ENCODE measurements at places on chromosomes 6 and 20. TPM values are rescaled to one million over a fixed set of nuclear protein-coding genes. Genes with fewer than 3 reads are reported as not detected.

Gene TBP
- 11.9 TPM for total RNA-seq

DNA sequence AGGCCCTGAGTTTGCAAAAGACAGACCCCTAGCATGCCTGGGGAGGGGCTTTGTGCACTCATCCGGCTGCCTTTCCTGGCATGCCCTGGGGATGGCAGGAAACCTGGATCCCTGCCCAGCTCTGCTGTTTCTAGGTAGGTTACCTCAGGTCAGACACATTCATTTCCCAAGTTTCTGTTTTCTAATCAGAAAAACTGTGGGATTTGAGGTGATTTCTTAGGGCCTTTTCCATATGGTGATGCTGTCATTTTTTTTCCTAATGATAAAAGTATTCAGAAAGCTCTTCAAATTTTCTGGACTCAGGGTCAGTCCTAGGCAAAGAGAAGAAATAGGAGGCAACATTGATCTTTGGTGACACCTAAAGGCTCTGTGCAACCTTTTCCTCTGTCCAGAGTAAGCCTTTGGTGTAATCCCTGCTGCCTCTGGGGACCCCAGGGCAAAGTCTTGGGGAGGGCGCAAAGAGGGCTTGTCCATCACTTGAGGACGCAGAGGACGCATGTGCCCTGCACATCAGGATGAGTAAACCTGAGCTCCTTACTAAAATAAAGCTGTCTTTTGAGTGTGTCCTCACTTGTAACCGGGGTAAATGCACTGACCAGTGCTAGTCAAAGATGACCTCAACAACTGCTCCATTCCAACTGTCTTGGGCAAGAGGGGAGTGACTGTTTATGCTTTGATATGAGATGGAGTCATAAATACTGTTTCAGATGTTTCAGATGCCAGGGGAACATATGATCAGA lies 13.5 kb upstream of the TRAM2 start:
- DNase-seq, result peak; percentile 85

DNA sequence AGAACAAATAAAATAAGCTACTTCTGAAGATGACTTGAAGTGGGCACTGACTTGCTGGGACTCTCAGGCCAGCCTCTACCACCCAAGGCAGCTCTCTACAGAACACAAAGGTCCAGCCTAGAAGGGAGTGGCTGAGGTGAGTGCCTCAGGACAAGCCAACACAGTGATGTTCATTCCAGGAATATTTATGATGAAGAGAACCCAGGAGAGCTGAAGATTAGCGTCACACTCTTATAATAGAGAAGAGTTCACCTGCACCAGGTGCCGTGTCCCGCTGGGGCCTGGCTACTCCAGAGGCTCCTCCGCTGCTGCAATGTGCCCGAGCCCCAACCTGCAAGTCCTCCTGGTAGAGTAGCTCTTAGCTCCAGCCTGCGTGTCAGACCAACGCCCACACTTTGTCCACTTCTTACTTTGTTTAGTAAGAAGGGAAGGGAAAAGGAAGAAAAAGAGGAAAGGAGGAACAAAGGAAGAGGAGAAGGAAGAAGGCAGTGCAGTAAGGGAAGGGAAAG lies 182.4 kb upstream of the QKI start:
- DNase-seq, result peak; percentile 73

- DNase-seq, result peak; percentile 87
Observed at GRCh38 chr20:63831646-63831992, 555 bp upstream of the ZBTB46 start.

GRCh38 chr6:110687326-110687725 lies 127.9 kb downstream of the CDK19 start:
- no peak for DNase-seq

DNA sequence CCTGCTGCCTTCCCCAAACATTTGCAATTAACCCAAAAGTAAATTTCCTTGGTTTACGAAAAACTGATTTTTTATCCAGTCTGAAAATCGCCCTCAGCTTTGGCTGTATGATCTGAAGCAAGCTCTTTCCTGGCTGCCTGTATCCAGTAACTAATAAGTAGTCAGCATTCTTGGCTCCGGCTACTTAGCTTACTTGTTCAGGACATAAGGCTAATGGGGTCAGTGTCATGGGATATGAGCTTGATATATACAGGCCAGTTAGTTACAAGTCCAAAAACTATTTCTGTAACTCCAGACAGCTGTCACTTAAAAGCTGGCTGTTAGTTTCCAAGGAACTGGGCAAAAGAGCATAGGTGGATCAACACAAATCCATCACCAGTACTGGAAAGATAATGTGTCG lies 56.2 kb downstream of the KHDC1L start:
- DNase-seq, result no peak
